ENCODE measurements at places on chromosomes 1 and 21.

- no peak for DNase-seq
These were observed 1.8 kb upstream of the SLC19A2 start for GRCh38 chr1:169487561-169487960.

GRCh38 chr1:27567146-27567526, 36.8 kb downstream of the AHDC1 start:
- DNase-seq = no peak

- DNase-seq = no peak
These were observed 217.6 kb upstream of the SAMSN1 start for GRCh38 chr21:14763695-14764064.

- DNase-seq = no peak
These were observed 40.8 kb downstream of the WNT2B start for GRCh38 chr1:112549590-112549989.

GRCh38 chr1:205275916-205276688, 45.4 kb downstream of the NUAK2 start:
- DNase-seq = no peak

- DNase-seq = no peak
These were observed 2.7 kb downstream of the RGL1 start for GRCh38 chr1:183807549-183808168.

- no peak for DNase-seq
These were observed 44.6 kb downstream of the RCAN1 start for GRCh38 chr21:34570313-34570712.

GRCh38 chr1:197848350-197848749, 54.1 kb upstream of the C1orf53 start:
- no peak for DNase-seq

GRCh38 chr1:64328193-64328592, 124.8 kb downstream of the UBE2U start:
- DNase-seq = no peak

GRCh38 chr1:12434174-12434573, 183.8 kb downstream of the DHRS3 start:
- DNase-seq = no peak

- DNase-seq = no peak
These were observed 602.9 kb downstream of the NPHP4 start for GRCh38 chr1:5389101-5389885.

GRCh38 chr1:53410100-53410541, 49.1 kb upstream of the DMRTB1 start:
- DNase-seq = no peak

DNA sequence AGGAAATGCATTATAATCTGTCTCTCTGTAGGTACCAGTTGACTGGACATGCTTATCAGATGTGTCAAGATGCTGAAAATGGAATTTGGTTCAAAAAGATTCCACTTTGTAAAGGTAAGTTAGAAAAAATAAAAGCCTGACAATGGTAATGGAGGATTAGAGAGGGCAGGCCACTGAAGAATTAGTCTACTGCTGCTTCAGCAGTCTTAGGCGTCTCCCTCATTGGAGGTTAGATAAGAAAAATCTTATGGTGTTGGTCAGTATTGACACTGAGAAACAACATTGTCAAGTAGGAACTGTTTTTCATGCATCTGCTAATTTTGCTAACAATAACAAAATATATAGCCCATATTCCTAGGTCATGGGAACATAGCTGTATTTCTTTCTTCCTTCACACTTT, 20.1 kb downstream of the CR2 start:
- DNase-seq = no peak

GRCh38 chr1:153945795-153946621, 510 bp downstream of the DENND4B start:
- DNase-seq = no peak

DNA sequence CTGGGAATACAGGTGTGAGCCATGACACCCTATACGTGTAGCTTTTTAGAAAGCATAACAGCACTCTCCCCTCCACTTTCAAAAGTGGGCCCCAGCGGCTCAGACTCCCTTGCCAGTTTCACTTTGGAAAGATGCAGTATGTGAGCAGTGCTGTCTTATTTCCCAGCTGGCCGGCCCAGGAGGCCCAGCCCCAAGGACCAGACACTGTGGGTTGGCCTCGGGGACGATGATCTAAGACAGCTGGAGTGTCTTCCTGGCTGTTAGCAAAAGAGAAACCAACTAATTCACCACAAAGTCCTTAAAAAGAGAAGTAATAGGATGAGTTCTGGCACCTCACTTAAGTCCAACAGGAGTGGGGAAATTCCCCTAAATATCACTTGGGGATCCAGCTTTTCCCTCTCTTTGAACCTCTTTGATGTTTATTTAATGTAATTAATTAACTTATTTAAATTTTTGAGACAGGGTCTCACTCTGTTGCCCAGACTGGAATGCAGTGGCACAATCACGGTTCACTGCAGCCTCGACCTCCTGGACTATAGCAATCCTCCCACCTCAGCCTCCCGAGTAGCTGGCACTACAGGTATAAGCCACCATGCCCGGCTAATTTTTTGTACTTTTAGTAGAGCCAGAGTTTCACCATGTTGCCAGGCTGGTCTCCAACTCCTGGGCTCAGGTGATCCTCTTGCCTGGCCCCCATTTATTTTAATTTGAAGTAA, 17.6 kb upstream of the CLIC4 start:
- DNase-seq = no peak

- no peak for DNase-seq
These were observed 651.0 kb downstream of the SMYD3 start for GRCh38 chr1:245855846-245856730.

DNA sequence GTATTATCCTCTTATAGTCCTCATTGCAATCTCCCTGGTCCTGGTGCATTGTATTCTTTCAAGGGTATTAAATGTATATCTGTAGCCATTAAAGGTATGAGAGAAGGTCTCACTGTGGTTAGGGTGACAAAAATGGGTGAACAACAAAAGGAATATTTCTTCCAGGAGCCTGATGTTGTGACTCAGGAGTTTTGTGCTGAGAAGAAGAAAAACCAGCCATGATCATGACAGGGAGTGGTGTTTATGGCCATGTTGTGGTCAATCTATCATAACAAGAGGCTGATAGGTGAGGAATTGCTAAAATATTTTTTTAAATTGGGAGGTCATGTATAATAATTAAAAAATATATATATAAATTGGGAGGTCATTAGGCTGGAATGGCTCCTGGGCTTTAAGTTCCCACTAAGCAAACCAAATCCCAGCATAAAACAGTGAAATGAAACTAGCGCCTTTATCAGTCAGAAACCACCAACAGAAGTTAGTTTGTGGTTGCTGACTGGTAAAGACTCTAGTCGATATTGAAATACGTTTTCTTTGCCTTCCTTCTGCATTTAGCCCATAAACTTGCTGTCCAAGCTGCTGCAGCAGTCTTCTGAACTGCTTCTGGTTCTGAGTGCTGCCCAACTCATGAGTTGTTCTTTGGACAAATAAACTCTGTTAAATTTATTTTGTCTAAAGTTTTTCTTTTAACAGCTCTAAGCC, 60.3 kb downstream of the TBX19 start:
- no peak for DNase-seq

DNA sequence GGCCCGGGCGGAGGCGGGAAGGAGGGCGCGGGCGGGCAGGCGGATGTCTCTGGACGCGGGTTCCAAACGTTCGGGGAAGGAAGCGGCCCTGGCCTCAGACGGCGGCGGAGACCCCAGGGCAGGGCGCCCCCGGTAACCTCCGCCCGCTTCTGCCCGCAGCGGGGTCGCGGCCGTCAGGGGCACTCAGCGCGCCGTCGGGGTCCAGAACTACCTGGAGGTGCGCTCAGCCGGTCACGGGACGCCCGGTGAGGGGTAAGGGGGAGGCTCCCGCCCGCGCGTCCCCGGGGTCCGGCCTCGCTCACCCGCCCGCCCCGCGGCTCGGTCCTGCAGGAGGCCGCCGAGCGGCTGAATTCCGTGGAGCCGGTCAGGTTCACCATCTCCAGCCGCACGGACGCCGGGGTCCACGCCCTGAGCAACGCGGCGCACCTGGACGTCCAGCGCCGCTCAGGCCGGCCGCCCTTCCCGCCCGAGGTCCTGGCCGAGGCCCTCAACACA, 406 bp downstream of the PUSL1 start:
- DNase-seq = no peak

DNA sequence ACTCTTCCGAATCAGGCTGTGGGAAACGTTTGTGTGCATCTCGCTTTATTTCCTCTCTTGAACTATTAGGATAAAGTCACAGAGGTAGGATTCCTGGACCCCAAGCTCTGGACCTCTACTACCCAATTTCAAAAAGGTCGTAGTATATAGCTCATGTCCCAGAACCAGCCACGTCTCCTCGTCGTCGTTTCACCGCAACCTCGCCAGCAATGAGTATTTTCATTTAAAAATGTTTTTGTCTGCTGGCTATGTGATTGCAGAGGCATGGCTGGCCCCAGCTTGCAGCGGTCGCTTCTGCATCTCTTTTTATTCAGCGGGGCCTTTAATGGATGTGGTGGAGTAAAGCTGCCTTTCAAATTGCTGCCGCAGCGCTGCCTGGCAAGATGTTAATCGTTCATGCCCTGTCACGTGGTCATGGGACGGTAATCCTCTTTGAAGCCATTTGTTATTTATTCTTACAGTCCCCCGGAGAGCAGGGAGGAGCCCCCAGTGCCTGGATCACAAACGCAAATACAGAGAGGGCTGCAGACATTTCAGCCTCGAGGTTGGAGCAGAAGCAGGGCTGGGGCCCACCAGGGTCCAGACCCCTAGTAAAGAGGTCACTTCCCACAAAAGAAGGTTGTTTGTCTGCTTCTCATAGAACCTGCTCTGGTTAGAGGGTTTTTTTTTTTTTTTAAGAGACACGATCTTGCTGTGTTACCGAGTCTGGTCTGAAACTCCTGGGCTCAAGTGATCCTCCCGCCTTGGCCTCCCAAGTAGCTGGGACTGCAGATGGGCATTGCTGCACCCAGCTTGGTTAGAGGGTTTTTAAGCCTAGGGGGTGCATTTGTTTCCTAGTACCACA, 11.6 kb upstream of the NPHP4 start:
- DNase-seq = peak; percentile 2

DNA sequence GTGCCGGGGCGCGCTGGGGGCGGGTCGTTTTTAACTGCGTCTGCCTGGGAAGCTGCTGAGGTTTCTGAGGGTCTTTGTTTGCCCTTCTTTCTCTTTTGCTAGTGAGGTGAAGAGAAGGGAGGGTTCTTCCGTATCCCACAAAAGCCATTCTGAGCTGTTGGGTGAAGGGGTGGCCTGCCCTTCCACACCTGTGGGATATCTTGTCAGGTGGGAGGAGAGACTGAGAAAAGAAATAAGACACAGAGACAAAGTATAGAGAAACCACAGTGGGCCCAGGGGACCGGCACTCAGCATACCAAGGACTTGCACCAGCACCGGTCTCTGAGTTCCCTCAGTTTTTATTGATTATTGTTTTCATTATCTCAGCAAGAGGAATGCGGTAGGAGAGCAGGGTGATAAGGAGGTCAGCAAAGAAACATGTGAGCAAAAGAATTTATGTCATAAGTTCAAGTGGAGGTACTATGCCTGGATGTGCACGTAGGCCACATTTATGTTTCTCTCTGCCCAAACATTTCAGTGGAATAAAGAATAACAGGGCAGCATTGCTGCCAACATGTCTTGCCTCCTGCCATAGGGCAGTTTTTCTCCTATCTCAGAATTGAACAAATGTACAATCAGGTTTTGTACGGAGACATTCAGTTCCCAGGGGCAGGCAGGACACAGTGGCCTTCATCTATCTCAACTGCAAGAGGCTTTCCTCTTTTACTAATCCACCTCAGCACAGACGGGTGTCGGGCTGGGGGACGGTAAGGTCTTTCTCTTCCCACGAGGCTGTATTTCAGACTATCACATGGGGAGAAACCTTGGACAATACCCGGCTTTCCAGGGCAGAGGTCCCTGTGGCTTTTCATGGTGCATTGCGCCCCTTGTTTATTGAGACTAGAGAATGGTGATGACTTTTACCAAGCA, 972 bp downstream of the PGBD2 start:
- DNase-seq = no peak

GRCh38 chr1:87174724-87175245, 153.9 kb upstream of the LMO4 start:
- no peak for DNase-seq

DNA sequence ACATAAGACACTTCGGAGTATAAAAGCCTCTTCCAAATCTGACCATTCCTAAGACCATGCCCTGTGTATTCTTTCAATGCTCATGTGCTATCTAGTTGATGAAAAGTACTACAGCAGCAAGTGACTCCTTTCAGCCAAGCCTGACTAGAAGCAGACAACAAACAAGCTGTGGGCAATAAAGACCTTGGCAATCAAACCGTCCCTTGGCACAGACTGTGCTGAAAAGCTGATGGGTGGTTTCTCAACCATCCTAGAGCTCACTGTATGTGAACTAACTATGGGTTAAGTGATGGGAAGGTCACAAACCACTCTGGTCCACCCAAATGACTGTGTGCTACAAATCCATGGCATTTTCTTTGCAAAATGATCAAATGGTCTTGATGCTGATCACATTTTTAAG, 94.0 kb downstream of the KIAA0319L start:
- DNase-seq = no peak

Data from NCI-H748 treated with DMSO at 0.1 percent for 48 hours (cell line).